Activated naive CD8-positive, alpha-beta T cell treated with anti-CD3 and anti-CD28 coated beads, Interleukin-2, amount 50 U/mL, for 24 hours (primary cell): ENCODE measurements at places on chromosomes 16 and 17.

DNA sequence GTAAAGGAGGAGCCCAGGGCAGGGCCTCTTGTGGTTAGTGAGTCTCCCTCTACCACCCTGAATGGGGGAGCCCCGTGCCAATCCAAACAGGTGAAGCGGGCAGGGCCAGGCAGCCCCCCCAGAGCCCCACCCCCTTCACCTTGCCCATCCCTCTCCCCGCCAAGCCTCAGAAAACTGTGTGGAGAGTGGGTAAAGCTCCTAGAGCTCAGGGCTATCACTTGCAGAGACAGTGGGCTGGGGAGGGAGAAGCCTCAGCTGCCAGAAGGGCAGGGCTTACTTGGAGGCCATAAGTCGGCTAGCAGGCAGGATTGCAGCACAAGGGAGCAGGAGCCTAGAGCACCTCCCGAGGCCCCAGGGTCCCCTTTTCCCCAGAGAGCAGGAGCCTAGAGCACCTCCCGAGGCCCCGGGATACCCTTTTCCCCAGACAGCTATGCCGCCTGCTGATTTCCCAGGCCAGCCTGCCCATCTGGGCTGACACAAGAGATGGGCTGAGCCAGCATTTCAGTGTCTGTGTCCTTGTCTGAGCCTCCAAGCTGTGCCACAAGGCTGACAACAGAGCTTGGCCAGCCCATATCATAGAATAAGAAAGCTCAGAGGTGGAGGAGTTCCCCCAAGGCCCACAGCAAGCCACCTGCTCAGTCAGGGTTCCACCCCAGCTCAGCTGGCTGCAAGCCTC is 6.7 kb upstream of the KRT14 start:
- no peak overlapping the region for H3K4me3 ChIP-seq
- peaks cover 18% of the 10 kb centered on the region for H3K27me3 ChIP-seq
- no peaks in the 10 kb centered on the region for H3K36me3 ChIP-seq
- no peaks in the 10 kb centered on the region for H3K4me1 ChIP-seq
- no peak overlapping the region for H3K27ac ChIP-seq

DNA sequence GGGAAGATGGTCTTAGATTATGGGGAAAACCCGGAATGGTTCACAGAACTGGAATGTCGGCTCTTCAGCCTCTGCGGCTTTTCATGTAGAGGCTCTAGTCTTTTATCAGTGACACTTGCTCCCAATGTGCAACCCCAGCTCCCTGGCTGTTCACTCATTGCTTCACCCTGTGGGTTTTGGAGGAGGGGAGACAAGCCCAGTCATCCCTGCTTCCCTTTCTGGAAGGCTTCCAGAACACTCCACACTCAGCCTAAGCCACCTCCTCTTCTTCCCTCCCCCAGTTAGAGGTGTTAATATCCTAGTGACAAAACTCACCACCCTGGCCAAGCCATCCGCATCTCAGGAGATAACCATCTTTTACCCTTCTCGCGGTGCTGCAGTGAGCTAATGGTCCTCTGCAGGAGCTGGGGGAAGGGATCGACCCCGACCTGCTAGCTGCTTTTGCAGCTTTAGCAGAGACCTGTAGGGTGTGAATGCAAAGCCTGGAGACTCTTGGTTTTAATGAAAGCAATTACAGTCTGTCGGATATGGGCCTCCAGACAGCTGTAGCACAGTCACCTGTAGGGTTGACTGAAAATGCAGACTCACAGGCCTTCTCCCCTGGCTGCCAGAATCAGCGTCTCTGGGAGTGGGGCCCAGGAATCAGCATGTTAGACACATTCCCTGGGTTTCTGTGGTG is 24.3 kb upstream of the LASP1NB start:
- peaks cover 77% of the 10 kb centered on the region for H3K4me1 ChIP-seq
- H3K4me3 ChIP-seq: no peak overlapping the region
- H3K36me3 ChIP-seq: peaks cover 38% of the 10 kb centered on the region
- H3K27me3 ChIP-seq: no peaks in the 10 kb centered on the region

DNA sequence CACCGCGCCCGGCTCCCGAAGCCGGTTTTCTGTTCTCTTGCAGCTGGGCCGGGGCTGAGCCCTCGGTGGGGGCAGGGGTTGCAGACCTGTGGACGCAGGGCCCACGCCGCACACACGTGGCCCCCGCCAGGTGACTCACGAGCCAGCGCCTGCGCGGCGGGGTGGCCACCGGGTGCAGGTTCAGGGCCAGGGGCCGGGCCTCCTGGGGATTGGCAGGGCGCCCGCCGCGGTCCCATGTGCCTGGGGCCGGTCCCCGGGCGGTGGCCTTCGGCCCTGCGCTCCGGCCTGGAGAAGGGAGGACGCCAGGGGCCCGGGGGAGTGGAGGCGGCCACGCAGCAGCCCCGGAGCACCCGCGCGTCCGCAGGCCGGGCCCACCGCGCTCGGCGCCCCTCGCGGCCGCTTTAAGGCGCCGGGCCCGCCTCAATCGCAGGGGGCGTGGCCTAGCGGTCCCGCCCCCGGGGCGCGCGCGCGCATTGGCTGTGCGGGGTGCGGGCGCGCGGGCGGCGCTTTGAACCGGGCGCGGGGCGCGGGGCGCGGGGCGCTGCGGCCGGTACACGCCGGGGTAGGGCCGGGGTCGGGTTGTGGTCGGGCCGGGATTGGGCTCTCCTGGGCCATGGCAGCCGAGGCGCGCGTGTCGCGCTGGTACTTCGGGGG is at the start of gene SLC25A10:
Gene SLC25A10, plus strand, starts transcription at position 471 of the 654 bp plus-strand sequence. Its CDS starts 143 bp downstream, at position 614.
- H3K27me3 ChIP-seq: no peaks in the 10 kb centered on the region
- peak; percentile 85 for DNase-seq
- peak within 1 kb of the TSS; percentile 84 for H3K27ac ChIP-seq
- peaks cover 26% of the 10 kb centered on the region for H3K4me1 ChIP-seq
- peak within 1 kb of the TSS; percentile 81 for H3K4me3 ChIP-seq
- H3K36me3 ChIP-seq: peaks cover 3% of the 10 kb centered on the region

DNA sequence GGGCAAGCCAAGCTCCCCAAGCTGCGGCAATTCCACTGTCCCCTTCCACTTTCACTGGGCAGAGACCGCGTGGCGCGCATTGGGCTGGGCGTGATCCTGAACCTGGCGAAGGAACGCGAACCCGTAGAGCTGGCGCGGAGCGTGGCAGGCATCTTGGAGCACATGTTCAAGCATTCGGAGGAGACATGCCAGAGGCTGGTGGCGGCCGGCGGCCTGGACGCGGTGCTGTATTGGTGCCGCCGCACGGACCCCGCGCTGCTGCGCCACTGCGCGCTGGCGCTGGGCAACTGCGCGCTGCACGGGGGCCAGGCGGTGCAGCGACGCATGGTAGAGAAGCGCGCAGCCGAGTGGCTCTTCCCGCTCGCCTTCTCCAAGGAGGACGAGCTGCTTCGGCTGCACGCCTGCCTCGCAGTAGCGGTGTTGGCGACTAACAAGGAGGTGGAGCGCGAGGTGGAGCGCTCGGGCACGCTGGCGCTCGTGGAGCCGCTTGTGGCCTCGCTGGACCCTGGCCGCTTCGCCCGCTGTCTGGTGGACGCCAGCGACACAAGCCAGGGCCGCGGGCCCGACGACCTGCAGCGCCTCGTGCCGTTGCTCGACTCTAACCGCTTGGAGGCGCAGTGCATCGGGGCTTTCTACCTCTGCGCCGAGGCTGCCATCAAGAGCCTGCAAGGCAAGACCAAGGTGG is 9.8 kb downstream of the SARM1 start:
- no peak overlapping the region for H3K27ac ChIP-seq
- H3K4me3 ChIP-seq: peak overlapping the region; percentile 11
- peak; percentile 31 for DNase-seq
- peaks cover 13% of the 10 kb centered on the region for H3K36me3 ChIP-seq
- peaks cover 24% of the 10 kb centered on the region for H3K4me1 ChIP-seq

DNA sequence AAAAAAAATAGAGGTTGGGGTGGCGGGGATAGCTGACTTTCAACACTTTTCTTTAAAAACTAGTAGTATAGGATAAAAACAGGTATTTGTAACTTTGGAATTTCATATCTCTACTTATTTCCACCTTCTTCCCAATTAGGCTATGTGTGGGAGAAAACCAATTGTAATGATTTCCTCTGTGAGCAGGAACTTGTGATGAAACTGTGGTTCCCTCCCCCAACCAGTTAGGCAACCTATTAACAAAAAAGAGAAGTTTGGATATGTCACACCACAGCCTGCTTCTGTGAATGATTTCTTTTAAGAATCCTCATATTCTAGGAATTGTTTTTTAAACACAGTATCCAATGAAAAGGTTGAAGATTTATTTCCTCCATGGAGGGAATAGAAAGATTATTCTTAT is 1.9 kb downstream of the IGSF6 start:
- peaks cover 5% of the 10 kb centered on the region for H3K36me3 ChIP-seq
- DNase-seq: no peak
- peaks cover 64% of the 10 kb centered on the region for H3K4me1 ChIP-seq
- H3K27me3 ChIP-seq: no peaks in the 10 kb centered on the region
- no peak overlapping the region for H3K4me3 ChIP-seq

- H3K4me3 ChIP-seq: peak overlapping the region; percentile 21
- no peak for DNase-seq
- H3K4me1 ChIP-seq: peaks cover 91% of the 10 kb centered on the region
- H3K36me3 ChIP-seq: no peaks in the 10 kb centered on the region
Observed at GRCh38 chr17:77884019-77884418, 74.5 kb upstream of the TNRC6C start.

DNA sequence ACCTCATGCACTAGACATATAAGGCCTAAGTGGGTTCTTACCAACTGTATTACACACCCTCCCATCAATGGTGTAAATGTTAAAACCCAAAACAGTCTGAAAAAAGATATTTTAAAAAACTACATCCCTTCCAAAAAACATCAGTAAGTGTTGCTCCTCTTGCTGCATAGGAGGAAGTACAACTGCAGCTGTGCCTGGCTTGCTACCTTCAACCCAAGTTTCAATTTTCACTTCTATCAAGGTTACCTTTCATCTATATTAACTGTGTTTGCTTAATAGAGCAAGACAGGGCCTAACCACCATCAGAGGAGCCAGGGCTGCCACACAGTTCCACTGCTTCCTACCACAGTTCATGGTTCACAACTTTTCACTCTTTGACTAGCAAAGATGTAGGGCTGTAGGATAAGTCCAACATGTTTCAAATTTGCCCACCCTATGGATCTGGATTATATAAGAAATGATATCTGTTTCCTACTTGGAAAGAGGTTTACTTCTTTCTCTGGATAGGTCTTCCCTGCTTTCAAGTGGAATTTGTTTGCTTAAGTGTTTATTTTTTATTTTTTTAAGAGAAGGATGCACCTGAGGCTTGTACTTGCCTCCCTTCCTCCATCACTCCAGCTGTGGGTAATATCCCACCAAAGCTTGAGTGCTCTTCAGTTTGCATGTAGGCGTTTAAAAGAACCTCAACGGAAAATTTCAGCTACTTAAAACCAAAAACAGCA is 56.7 kb downstream of the GRB7 start:
- H3K27me3 ChIP-seq: no peaks in the 10 kb centered on the region
- H3K36me3 ChIP-seq: peaks cover 66% of the 10 kb centered on the region
- peaks cover 81% of the 10 kb centered on the region for H3K4me1 ChIP-seq
- no peak for DNase-seq
- peak overlapping the region; percentile 94 for H3K27ac ChIP-seq

DNA sequence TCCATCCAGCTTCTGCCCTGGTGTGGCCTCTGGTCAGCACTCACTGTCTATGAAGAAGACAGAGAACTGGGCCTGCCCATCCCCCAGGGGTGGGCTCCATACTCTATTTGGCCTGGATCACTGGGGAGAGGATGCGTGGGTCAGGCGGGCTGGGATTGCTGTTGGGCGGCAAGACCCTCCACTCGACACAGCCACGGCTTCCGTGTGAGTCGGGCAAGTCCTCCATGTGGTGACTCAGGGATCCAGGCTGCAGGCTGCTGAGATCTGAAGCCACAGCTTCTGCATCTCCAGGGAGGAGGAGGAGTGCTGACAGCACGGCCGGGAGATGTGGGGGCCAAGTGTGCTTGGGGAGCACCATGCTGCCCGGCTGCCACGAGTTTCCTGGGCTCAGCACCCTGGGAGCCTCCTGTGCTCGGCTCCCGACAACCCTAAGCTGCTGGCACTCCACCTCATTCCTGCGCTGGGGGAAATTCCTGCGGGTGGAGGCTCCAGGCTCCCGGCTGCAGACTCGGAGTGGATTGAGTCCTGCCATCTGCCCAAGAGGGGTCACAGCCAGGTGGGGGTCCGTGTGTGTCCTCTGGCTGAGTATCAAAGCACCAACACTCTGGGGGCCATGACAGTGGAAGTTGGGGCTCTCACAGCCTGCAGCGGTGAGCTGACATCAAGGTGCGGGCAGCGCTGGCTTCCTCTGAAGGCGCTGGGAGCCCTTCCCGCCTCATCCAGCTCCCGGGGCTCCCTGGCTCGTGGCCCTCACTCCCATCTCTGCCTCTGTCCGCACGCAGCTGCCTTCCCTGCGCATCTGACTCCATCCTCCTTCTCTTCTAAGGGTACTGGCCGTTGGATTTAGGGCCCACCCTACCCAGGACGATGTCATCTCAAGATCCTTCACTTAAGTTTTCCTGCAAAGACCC is 24.4 kb upstream of the CBFA2T3 start:
- H3K27me3 ChIP-seq: peaks cover 24% of the 10 kb centered on the region
- H3K4me3 ChIP-seq: no peak overlapping the region
- H3K27ac ChIP-seq: no peak overlapping the region
- H3K4me1 ChIP-seq: peaks cover 16% of the 10 kb centered on the region
- DNase-seq: no peak
- H3K36me3 ChIP-seq: peaks cover 5% of the 10 kb centered on the region

DNA sequence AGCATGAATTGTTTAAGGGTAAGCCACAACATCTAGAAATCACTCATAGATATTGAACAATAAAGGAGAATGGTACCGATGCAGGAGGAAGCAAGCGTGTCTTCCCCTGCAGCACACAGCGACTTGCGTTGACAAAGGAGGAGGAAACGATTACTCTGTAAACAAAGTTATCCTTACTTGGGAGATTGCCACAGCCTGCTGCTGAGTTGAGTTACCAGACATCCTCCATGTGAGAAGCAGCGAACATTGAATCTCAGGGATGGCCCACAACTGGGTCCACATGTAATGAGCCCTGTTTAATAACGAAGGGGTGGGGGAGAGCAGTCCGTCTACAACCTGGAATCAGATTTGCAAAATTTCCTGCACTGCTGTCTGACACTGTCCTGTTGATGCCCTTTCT is 27.7 kb downstream of the CLUH start:
- peak overlapping the region; percentile 49 for H3K27ac ChIP-seq
- no peak for DNase-seq
- peaks cover 33% of the 10 kb centered on the region for H3K36me3 ChIP-seq
- no peaks in the 10 kb centered on the region for H3K27me3 ChIP-seq

- no peaks in the 10 kb centered on the region for H3K36me3 ChIP-seq
Observed at GRCh38 chr16:55914383-55914782, 39.2 kb upstream of the CES5A start.
